ENCODE measurements at places on chromosomes 12 and 14.
A peak's percentile ranks its signal among the peaks of the same experiment; 100 is the strongest.

GRCh38 chr12:51814311-51815088 lies 34.0 kb downstream of the FIGNL2 start:
- no peak for DNase-seq

DNA sequence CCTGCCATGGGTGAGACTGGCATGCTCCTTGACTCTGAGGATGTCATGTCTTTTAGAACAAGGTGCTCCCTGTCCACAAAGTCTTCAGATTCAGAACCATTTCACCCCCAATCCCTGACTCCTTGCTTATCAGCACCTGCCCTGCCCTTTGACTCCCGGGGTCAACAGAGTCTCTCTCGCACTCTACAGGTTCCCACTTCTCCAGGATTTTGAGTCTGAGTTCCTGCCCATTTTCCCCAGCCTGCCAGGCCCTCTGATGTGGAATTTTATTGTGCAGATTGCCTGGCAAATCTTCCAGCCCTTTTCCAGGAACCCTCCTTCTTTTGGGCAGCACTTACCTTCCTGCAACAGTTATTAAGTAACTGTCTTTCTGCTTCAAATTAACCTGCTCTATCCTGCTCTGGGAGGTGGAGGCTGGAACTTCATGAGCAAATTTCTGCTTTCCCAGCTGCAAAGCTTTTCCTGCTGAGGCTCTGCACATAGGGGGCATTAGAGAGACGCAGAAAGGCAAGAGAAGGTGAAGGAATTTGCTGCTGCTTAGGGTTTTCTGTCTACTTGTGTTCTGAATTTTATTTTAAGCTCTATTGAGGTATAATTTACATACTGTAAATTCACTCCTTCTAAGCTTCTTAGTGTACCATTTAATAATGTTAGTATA lies 259.1 kb downstream of the PCNX1 start:
- DNase-seq, result peak; percentile 47

GRCh38 chr14:81342850-81343580 lies 57.1 kb downstream of the STON2 start:
- DNase-seq, result no peak

GRCh38 chr14:51823706-51824105 lies 36.7 kb upstream of the GNG2 start:
- no peak for DNase-seq

DNA sequence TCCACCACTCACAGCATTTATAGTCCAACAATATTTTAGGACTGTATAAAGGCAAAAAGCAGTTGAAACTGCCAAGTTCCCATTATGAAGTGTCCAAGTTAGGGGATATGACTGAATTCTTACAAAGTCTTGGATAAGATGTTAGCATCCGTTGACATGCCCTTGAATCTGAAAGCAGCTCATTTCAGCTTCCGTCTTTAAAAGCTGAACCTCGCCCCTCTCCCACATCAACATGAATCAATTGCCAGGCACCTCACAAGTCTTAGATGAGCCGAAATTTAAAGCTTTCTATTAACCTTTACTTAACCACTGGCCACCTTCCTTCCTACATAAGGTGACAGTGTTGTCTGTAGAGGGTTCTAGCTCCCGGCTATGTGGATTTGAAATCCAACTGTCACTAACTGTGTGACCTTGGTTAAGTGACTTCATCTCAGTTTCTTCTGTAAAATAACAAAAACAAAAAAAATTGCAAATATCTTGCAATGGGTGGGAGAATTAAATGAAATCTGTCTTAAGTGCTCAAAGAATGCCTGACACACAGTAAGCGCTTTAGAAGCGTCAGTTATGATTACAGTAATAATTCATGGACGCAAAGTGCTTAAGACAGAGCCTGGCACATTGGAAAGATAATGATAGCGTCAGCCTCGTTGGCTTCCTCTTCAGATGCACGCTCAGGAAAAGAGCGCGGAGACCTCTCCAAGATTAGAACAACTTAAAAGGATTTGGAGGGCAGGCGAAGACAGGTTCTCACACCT lies 1.2 kb downstream of the PPP1CC start:
- DNase-seq, result peak; percentile 50

GRCh38 chr12:90275088-90275487 lies 566.5 kb upstream of the ATP2B1 start:
- no peak for DNase-seq

DNA sequence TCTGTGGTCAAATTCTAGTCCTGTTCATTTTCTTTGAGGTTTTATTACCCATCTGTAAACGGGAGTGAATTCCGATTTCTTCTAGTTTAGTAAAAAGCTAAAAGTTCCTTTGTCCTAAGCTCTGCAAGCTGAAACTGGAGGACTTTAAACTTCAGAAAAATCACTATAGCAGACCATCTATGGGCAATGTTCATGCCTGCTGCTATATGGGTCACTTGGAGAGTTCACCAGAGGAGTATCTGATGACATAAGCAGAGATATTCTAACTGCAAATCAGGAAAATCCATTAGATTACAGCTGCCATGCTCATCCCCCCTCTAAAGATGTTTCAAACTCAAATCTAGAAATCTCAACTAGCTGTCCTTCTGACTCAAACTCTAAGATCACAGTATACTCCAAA lies 193.0 kb upstream of the RTL1 start:
- DNase-seq, result no peak

DNA sequence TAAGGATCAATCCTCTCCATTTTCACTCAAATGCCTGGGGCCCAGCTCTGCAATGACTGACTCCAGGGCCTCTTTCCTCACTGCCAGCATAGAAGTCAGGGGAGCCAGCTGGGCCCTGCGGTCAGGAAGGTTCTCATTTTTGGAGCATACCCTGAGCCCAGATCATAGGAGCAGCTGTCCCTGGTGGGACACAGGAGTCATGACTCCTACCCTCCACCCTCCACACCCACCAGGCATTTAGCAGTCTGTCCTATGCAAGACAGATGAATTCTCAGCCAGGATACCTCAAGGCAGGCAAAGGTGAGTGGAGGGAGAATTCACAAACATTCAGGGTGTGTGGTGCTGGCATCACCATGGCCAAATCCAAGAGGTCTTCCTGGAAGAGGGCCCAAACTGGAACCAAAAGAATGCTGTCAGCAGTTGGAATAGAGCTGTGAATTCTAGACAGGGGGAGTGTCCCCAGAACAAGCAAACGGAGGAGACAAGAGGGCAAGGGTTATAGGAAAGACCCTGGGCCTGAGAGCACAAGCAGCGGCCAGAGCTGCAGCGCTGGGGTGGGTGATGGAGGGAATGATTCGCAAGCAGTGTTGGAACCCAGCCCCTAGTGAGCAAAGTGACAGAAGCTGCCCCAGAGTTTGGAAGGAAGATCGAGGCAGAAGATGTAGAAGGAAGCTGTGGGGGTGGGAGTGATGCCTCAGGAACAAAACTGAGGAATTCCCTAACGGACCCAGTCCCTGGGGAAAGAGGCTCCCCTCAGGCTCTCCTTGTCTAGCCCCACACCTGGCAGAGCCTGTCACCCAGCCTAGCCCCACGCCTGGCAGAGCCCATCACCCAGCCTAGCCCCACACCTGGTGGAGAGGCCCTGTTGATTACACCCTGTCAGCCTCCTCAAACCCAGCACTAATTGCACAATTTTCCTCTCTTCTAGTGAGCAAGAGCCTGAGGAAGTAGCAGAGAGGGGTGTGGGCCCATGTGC lies 4.5 kb upstream of the REM2 start:
- no peak for DNase-seq

DNA sequence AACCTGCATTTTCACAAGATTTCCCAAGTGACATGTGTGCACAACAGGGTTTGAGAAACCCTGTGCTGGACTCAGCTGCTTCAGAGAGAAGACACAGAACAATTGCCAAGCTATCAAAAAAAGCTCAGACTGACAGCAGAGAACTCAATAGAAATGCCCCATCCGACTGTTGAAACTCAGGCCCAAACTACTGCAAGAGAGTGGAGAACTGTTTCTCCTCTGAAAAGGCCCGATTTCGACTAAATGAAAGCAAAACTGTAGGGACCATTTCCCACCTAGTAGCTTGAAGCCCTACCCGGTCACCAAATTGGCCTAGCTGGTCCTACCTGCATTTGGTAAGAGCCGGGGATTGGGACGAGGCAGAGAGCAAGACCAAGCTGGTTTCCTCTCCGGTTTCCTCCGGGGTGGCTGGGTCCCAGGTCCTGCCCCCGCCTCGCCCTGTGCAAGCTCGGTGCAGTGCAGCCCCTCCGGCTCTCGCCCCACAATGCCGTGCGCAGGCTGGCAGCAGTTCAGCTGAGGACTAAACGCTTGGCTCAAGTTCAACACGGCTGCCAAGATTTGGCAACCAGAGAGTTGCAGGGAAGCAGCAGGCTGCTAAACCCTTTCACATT lies 1180.6 kb downstream of the VRK1 start:
- DNase-seq, result peak; percentile 70

- peak; percentile 83 for DNase-seq
Observed at GRCh38 chr12:50174971-50175715, 8.0 kb upstream of the CERS5 start.

DNA sequence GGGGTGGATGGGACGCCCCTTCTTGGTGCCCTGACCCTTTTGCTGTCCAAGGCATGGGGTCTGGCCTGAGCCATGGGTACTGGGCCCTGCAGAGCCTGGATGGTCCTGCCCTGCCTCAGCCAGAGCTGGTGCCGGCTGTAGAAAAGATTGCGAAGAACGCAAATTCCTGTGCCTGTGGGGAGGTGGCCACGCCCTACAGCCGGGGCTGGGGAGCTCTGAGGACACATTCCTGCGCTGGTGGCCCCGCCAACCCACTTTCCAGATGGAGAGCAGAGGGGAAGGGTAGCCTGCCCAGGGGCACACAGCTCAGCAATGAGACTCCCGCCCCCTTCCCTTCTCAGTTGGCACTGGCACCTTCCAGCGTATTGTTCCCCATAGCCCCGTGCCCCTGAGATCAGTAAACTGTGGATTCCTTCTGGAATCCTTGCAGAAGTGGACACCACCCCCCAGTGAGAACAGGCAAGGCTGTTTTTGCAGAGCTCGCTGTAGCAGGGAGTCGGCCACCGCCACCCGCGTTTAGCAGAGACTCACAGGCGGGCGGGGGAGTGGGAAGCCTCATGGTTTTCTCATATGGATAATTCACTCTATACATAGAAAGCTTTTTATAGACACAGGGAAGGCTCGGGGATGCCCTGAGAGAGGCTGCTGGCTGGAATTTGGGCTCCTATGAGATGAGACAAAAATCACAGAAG lies 8.6 kb downstream of the INF2 start:
- DNase-seq, result no peak

DNA sequence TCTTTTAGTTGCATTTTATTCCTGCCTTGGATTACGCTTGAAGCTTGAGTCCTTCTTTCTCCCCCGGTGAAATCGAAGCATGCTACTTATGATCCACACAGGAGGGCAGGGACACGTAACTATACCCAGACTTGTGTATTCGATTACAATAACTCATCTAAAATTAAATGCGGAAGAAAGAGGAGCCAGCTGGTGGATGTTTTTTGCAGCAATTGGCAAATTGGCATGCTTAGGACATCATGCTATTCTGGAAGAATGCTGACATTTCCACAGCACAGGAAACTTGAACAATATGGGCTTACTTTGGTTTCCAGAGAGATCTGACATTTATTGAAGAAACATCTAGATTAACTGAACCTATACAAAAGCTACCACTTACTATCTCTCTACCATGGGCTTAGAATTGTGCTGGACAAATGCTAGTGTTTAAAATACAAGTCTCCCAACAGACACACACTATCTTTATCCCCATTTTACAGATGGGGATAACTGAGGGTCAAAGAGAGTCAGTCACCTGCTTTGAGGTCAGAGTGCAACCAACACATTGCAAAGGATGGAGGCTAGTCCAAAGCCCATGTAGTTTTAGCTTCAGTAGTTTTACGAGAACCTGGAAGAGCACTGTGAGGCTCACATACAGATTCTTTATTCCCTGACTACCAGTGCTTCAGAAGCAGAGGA lies 36.3 kb downstream of the LGMN start:
- DNase-seq, result no peak

GRCh38 chr14:23530375-23531055 lies 21.1 kb downstream of the ZFHX2 start:
- DNase-seq, result no peak

- DNase-seq, result peak; percentile 31
Observed at GRCh38 chr12:74111688-74112360, 425.8 kb upstream of the ATXN7L3B start.

- DNase-seq, result peak; percentile 36
Observed at GRCh38 chr14:35821564-35822411, 4.3 kb upstream of the BRMS1L start.

- peak; percentile 13 for DNase-seq
Observed at GRCh38 chr14:35883677-35884293, 57.6 kb downstream of the BRMS1L start.

- DNase-seq, result no peak
Observed at GRCh38 chr12:131637986-131638385, 72.9 kb upstream of the SFSWAP start.

DNA sequence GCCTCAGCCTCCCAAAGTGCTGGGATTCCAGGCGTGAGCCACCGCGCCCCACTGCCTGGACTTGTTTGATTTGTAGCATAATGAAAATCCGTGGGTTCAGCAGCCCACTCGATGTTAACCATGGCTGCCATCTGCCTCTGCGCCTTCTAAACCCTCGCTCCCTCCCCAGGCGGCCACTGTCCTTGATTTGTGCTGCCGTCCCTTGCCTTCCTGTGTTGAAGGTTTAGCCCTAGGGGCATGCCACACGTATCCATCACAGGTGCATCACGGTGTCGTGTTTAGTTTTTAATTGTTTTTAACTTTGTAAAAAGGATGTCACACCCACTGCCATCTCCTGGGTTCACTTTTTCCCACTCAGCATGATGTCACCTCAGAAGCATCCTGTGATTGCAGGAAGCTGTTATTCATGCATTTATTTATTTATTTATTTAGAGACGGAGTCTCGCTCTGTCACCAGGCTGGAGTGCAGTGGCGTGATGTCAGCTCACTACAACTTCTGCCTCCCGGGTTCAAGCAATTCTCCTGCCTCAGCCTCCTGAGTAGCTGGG lies 24.5 kb upstream of the ULK1 start:
- no peak for DNase-seq

DNA sequence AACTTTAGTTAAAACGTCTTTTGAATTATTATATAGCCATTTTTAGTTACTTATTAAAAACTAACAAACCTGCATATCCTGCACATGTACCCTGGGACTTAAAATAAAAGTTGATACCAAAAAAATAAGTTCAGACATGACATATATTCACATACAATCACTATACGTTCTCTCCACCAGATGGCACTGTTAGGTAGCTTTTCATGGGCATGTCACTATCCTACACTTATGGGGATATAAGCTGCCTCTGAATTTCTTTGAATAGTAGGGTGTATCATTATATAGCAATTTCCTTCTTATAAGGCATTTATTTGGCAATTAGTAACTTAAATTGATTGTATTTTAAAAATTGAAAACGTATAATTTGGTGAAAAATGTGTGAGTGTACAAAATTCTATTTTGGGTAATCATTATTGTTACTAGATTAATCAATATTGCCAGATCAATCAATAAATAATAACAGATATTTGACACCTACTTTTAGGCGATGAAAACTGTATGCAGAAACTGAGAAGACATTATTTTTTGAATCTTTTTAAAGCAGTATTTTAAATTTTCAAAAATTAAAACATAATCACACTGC lies 31.8 kb upstream of the OR10A7 start:
- DNase-seq, result peak; percentile 68

GRCh38 chr12:67646775-67647174 lies 1.8 kb upstream of the DYRK2 start:
- no peak for DNase-seq

Measured in cerebellar cortex (tissue), 1 donor.